Activated CD8-positive, alpha-beta memory T cell treated with anti-CD3 and anti-CD28 coated beads for 1 hour (primary cell): ENCODE measurements at places on chromosomes 12 and 14.

DNA sequence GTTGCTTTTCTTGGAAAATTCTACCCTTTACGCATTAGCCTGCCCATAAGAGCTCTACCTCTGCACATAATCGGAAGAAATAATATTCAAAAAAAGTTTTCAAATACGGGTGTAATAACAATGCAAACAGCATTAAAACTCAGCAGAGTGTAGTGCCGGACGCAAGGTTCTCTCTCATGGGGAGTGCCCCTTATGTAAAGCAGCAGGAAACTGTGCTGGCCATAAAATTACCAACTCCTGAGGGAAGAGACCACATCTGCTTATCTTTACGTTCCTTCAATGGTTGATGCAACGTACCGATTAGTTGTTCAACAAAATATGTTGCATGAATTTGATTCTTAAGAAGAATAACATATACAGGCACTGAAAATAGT, 118.7 kb upstream of the TMCC3 start:
- no peak for DNase-seq

DNA sequence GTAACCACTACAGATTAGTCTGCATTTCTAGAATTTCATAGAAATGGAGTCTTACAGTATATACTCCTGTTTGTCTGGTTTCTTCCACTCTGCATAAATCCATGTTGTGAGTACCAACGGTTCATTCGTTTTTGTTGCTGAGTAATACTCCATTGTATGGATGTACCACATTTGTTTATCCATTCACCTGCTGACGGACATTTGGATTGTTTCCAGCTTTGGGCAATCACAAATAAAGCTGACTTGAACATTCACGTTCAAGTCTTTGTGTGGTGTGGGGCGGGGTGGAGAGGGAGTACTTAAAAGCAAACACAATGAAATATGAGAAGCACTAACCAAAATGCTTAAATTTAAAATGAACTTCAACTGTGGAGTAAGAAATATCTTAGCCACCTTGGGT, 7.1 kb downstream of the HECTD4 start:
- no peak for DNase-seq

DNA sequence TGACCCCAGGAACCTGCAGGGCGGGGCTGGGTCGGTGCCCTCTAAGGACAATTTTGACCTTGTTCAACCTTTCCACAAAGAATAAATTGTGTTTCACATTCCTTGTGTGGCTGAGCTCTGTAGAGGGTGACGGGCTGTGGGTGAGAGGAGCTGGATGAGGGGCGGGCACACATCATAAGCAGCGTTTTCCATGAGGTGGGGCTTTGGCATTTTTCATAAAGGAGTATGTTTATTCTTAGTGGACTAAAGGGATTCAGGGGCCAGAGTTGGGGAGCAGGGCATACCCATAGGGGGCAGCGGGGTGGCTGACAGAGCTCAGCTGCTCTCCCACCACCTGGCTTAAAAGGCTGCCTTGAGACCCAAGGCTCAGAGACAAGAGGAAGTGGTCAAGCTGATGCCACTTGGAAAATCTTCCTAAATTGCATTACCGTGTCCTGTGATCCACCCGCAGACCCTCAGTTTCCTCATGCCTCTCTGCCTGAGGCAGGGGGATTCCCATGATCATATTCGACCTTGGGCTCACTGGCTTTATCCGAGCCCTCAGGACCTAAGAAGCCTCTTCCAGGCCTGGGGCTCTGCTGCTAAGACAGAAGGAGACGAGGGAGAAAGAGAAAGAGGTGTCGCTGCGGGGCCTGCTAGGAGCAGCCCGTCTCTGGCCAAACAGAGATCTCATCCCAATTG, 11.4 kb downstream of the MMP14 start:
- DNase-seq = no peak

DNA sequence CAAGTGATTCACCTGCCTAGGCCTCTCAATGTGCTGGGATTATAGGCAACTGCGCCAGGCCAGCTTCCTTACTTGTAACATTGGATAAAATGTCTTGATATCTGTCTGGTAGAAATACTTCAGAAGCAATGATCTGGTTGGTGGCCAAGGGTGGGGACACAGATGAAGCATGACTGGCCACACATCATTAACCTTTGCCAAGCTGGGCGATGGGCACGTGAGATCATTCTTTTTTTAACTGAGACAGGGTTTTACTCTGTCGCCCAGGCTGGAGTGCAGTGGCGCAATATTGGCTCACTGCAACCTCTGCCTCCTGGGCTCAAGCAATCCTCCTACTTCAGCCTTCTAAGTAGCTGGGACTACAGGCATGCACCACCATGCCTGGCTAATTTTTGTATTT, 31.1 kb downstream of the PLEKHH1 start:
- DNase-seq = no peak

- DNase-seq = no peak
These were observed 51.4 kb downstream of the NCOR2 start for GRCh38 chr12:124515981-124516380.

DNA sequence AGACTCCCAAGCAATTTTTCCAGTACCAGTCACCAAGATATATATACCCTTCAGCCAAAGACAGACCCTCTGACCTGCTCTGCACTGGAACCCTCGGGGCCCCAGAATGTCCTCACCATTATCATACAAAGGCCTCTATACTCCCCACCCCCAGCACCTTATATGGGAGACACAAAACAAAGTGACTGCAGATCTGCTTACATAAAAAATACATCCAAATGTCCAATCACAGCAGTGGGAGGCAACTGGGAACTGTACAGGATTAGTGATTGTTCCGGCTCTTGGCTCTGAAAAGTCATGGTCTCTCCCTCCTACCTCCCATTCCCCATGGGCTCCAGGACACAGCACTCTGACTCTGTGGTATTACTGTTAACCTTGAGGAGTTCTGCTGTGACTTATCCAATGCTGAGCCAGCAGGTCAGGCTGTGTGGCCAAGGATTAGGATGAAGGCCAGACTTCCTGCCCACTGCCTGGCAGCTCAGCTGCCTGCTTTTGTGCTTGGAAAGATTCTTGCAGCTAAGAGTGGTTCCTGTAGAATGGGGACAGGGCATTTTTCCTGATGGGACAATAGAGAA, 13.7 kb downstream of the OXA1L start:
- DNase-seq = no peak

DNA sequence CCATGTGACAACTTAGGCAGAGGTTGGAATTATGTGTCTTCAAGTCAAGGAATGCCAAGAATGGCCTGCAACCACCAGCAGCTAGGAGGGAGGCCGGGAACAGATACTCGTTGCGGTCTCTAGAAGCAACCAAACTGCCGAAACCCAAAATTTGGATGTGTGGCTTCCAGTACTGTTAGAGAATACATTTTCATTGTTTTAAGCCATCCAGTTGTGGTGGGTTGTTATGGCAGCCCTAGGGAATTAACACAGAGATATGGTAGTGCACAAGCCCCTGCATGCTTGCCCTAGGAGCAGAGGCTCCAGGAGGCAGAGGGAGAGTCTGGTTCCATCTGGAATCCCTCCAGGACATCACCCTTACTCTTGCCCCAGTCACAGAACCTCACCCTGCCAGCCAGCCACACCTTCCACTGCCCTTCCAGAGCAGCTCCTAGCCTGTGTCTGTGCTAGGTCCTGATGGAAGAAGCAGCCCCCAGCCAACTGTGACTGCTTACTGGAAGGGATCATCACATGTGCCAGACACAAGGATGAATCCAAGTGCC, 19.5 kb downstream of the PITPNM2 start:
- no peak for DNase-seq

- DNase-seq = no peak
These were observed 123.5 kb upstream of the VRK1 start for GRCh38 chr14:96673706-96674105.

GRCh38 chr12:84816916-84817695, 95.5 kb downstream of the SLC6A15 start:
- no peak for DNase-seq

DNA sequence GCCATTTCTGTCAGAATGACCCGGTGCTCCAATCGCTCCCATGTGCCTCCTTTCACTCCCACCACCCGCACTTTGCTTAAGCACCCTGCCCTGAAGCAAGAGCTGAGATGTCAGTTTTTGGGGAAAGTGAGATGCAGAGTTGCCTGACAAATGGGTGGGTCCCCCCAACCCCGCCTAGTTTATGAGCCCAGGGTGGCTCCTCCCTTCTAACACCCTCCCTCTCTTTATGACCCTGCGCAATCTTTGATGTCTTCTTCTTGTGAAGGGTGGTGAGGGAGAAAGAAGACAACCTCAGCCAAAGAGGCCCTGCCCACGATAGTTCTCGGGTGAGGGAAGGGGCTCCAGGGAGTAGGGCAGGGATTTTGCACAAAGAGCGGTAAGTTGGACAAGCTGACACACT, 89.5 kb upstream of the HOXC13 start:
- no peak for DNase-seq
